Urothelium cell line (cell line): ENCODE measurements at places on chromosomes 5 and 9.
A peak's percentile ranks its signal among the peaks of the same experiment; 100 is the strongest.

- DNase-seq: no peak
Observed at GRCh38 chr9:92723299-92723625, 41.4 kb downstream of the BICD2 start.

- DNase-seq: no peak
Observed at GRCh38 chr5:151532416-151532815, 58.7 kb downstream of the FAT2 start.

- DNase-seq: peak; percentile 32
Observed at GRCh38 chr5:68114378-68115040, 101.0 kb upstream of the PIK3R1 start.

DNA sequence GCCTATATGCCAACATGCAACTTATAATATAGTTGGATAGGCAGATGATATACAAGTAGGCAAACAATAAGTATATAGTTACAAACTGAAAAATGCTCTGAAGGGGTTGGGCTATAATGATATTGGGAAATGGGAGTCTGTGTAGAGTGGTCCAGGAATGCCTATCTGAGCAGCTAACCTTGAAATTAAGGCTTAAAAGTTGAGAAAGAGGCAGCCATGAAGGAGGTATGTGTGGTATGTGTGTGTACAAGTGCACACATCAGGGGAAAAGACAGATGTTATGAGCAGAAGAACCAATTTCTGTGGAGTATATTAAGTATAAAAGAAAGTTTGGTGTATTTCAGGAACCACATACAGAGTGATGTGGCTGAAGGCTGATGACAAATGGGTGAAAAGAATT is 154.9 kb upstream of the PAPPA start:
- DNase-seq: no peak

DNA sequence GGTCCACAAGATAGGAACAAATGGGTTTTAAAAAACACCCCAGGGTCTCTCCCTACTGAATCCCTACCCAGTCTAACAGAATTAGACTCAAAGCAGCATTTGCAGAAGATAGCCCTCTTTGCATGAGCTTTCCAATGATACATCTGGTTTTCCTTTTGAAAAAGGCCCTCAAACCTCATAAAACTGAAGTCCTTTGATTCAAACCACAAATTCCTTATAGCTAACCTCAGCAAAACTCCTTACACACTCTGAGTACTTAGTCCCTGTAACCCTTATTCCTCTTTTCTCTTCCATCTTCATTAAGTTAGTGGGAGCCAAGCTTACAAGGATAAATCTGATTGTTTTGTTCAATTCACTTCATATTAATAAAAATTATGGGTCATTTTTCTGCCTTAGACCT is 90.5 kb upstream of the TNC start:
- no peak for DNase-seq

DNA sequence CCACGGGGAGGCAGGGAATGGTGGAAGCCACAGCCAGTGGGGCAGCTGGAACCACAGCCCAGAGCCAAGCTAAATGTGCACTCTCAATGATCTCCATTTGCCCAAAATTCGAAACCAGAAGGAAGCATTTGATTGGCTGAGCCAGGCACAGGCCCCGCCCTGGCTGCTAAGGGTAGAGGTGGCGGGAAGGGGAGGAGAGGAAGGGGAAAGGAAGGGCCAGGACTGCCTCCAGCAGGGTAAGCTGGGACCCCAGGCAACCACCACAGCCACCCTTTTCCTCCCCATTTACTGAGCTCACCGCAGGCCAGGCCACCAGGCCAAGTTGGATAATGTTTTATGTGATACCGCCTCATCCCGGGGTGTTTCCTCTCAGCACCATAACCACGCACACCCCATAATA is 100.3 kb upstream of the RAPGEF1 start:
- no peak for DNase-seq

DNA sequence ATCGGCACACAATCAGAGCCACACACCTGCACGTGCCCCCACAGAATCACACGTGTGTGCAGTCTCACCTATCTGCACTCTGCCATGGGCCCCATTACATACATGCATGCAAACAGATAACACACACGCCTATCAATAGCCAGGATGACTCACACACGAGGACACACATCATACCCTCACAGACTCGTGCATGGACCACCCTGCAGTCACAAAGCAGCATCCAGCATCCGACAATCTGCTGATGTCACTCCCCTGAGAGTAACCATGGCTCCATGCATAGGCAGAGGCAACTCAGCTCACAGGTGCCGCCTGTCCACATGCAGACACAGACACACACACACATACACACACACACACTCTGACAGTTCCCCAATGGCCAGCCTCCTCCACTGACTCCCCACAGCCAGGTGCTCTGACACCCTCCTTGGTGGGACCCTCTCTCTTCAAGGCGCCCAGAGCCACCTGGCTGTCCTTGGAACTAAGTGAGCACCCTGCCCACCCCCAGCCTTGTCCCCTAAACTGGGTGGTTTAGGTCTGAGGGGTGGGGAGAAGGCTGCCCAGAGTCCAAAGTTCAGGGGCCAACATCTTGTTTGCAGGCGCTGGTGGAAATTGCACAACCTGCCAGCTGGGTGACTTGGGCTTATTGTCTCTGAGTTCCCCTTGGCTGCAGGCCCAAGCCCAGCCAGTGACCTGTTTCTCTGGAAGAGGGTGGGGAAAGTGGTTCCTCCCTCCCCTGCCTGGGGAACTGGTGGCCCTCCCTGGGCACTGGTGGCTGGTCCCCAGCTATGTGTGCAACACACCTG is 34.6 kb upstream of the NEK6 start:
- DNase-seq: peak; percentile 19

GRCh38 chr9:123975871-123976270 is 35.7 kb upstream of the LHX2 start:
- DNase-seq: no peak

DNA sequence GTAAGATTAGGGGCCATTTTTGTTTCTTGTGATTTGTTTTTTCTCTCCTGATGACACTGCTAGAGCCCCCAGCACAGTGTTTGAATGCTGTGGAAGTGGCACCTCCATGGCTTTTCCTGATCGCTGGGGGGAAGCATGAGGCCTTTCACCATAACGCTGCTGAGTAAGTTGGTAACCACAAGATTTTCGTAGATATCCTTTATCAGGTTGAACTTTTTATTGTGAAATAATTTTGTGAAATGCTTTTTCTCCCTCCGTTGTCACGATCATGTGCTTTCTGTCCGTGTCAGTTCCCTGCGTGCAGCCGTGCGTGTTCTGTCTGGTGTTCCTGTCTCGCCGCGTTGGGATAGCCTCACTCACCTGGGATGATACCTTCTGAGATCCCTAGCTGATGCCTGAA is 59.4 kb downstream of the EHMT1 start:
- no peak for DNase-seq

DNA sequence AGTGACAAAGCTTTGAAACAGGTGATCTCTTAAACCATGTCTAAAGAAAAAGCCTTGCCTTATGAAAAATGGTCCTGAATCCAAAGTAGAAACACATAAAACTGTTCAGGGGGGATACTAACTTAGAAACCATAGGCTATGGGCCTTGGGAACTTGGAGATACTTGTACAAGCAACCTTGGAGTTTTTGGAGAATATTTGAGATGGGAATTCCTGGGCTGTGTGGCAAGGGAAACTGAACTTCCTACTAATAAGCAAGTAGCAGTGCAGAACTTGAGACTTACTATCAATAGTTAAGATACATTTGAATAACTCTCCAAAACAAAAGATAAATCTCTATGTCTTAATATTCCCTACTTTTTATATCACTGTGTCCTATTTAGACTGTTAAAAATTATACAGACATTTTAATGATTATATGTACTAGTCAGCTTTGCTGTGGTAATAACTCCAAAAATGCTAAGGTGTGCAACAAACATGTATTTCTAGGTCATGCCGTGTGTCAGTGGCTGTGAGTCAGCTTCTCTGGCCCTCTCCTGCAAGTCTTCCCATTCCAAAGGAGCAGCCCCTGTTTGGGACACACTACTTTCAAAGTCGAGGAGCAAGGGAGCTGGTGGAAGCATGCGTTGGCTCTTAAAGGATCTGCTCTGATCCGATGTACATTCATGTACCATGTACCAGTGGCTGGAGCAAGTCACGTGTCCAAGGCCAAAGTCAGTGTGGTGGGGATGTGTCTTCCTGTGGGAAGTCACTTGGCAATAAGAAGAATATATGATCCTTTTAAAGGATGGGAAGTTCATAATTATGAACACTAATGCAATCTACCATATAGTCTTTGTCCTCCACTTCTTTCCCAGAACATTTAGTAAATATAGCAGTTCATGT is 39.6 kb downstream of the SNX30 start:
- peak; percentile 20 for DNase-seq

GRCh38 chr5:142134331-142135010 is 25.9 kb downstream of the NDFIP1 start:
- DNase-seq: no peak

GRCh38 chr9:64015136-64015535 is 1269.9 kb downstream of the FOXD4L5 start:
- DNase-seq: no peak

DNA sequence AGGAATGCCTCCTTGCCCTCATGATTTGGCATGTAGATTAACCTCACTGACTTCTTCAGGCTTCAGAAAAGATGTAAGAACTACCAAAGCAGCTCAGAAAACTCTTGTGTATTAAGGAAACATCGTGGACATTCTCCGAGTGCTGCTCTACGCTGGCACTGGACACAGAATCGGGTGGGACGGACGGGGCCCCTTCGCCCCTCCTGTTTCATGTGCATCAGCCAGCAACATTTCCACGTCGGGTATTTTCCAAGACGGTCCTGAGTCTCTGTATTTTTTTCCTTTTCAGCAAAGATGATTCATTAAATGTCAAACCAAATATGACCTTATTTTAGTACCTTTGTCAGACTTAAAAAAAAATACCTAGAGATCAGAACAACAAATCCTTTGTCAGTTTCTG is 583.6 kb downstream of the CCDC171 start:
- DNase-seq: no peak

DNA sequence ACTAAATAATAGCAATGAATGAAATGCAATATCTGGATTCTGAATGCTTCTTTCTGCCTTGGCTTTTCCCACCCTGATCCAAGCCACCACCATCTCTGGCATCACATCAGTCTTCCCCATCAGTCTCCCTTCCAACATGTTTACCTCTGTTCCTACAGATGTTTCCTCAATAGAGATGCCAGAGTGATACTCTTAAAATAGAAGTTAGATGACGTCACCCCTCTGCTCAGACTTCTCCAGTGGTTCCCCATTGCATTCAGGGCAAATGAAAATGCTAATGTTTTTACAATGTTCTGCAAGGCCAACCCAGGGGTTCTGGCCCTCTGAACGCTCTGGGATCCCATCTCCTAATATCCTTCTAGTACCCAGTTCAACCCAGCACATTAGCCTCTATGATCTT is 305.8 kb downstream of the TRIM32 start:
- no peak for DNase-seq

DNA sequence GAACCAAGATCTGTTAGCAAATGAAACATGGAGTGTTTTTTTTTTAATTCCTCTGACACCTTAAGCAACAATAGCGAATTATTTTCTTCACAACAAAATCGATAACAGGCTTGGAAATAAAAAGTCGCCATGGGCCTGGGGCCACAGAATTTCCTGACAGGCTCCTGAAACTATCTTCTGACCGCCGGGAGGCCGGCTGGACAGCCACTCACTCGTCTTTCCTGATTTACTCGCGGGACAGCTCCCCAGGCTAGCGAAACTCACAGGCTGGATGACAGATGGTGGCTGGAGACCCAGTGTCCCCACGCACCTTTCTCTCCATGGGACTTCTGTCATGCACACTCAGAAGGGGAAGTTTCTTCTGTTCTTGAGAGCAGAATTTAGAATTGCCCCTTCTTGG is 143.3 kb upstream of the IRX2 start:
- DNase-seq: no peak

- DNase-seq: peak; percentile 54
Observed at GRCh38 chr9:32395510-32396216, 11.2 kb downstream of the ACO1 start.

DNA sequence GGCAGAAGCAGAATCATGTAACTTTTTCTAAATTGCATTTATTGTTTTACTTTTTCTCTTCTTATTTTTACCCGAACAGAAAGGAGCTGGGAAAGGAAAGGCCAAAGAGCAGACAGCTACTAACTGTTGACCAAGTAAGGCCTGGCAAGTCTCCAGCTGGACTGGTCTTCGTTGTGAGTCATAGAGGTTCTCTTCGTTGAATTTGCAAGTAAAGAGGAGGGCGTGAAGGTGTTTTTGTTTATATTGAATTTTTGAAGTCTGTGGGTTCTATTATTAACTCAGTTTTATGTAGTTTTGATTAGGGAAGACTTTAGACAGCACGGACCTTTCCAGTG is 416.5 kb upstream of the CCNH start:
- DNase-seq: peak; percentile 69

GRCh38 chr9:22986556-22986955 is 539.9 kb downstream of the DMRTA1 start:
- DNase-seq: no peak

DNA sequence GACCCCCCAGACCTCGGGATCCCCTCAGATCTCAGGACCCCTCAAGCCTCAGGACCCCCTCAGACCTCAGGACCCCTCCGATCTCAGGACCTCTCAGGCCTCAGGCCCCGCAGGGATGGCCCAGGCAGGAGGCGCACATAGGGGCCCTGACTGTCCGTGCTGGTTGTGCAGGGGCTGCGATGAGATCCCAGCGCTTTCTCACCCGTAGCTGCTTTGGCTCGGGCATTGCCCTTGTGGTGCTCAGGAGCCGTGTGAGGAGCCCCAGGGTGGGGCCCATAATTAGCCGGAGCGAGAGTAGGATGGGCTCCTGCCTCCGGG is 680 bp upstream of the LPCAT1 start:
- DNase-seq: no peak

DNA sequence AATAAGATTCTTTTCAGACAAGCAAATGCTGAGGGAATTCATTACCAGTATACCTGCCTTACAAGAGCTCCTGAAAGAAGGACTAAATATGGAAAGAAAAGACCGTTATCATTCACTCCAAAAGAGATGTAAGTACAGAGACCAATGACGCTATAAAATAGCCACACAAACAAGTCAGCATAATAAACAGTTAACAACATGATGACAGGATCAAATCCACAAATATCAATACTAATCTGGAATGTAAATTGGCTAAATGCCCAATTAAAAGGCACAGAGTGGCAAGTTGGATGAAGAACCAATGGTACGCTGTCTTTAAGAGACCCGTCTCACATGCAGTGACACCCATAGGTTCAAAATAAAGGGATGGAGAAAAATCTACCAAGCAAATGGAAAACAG is 349.6 kb upstream of the MPDZ start:
- no peak for DNase-seq

GRCh38 chr5:126864042-126864688 is 87.2 kb downstream of the LMNB1 start:
- peak; percentile 27 for DNase-seq

GRCh38 chr9:109843641-109844040 is 63.6 kb downstream of the PALM2AKAP2 start:
- DNase-seq: no peak

GRCh38 chr9:28598408-28598807 is 1025.1 kb upstream of the C9orf72 start:
- DNase-seq: no peak

GRCh38 chr5:151448038-151448985 is 909 bp downstream of the SLC36A1 start:
- peak; percentile 41 for DNase-seq
